ENCODE measurements at places on chromosomes 11 and 22. TPM values are rescaled to one million over a fixed set of nuclear protein-coding genes. Genes with fewer than 3 reads are reported as not detected.

Gene NLRP10
- 0.06 TPM for total RNA-seq

Gene SCUBE2
- total RNA-seq: 4.4 TPM

Gene LGR4
- 6.0 TPM for total RNA-seq

Gene RIMBP3C
- total RNA-seq: not detected

Gene PARVA
- total RNA-seq: 32.7 TPM
